ENCODE measurements at places on chromosomes 3 and 15. TPM values are rescaled to one million over a fixed set of nuclear protein-coding genes. Genes with fewer than 3 reads are reported as not detected.

DNA sequence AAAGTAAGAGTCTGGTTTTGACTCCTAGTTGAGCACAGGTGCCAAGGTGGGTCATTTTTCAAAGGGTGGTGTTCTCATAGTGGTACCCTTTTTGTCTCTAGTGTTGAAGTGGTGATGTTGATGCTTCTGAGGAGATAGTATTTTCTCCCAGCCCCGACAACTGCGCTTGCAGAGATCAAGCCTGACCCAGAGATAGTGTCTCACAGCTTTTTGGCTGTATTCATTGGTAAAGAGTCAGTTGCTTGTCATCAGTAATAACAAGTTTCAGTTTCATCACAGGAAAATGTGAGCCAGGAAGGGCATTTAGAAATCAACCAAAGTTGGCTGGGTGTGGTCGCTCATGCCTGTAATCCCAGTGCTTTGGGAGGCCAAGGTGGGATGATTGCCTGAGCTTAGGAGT, 139.3 kb downstream of the NFKBIZ start:
- no peak for DNase-seq

- no peak for DNase-seq
Measured at GRCh38 chr3:33363113-33363800, 76.9 kb downstream of the UBP1 start.

- DNase-seq = no peak
Measured at GRCh38 chr15:63358241-63359029, 23.2 kb downstream of the CA12 start.

GRCh38 chr3:125440559-125440955, 65.4 kb upstream of the ZNF148 start:
- DNase-seq = peak; percentile 12

- DNase-seq = no peak
Measured at GRCh38 chr15:65533057-65533756, 2.9 kb downstream of the HACD3 start.

- DNase-seq = no peak
Measured at GRCh38 chr3:67635257-67635656, 19.2 kb downstream of the SUCLG2 start.

GRCh38 chr15:59656897-59657634, at the start of gene GTF2A2:
Gene GTF2A2 (minus strand): TSS chr15:59657515. CDS start chr15:59652277, 5,238 bp downstream.
- DNase-seq = peak; percentile 98

DNA sequence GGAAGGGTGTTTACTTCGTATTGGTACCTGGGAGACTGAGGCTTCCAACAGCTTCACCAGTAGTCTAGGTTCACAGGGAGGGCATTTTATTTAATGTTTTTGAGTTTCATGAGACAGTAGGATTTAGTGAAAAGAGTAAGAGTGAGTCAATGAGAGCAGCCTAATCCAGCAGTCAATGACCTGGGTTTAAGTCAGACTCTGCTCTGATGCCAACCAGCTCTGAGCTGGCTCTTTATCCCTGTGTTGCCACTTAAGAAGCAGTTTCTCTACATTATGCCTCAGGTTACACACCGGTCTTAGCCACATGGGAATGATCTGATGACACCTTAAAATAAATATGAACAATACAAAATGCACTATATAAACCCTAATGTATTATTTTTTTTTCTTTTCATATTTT, 59.4 kb upstream of the KCNMB2 start:
- no peak for DNase-seq

DNA sequence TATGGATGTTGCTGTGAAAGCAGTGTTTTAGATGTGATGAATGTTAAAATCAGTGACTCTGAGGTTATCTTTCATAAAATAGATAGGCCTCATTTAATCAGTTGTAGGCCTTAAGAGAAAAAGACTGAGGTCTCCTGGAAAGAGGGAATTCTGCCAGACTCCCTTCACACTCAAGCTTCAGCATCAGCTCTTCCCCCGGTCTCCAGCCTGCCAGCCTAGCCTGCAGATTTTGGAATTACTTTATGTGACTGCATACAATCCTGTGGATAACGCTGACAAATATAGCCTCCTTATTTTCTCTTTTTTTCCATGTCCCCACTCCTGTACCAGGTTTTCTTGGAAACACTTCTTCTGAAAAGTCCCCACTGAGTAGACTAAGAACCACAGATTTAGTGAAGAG, 510.3 kb downstream of the GBE1 start:
- DNase-seq = no peak

DNA sequence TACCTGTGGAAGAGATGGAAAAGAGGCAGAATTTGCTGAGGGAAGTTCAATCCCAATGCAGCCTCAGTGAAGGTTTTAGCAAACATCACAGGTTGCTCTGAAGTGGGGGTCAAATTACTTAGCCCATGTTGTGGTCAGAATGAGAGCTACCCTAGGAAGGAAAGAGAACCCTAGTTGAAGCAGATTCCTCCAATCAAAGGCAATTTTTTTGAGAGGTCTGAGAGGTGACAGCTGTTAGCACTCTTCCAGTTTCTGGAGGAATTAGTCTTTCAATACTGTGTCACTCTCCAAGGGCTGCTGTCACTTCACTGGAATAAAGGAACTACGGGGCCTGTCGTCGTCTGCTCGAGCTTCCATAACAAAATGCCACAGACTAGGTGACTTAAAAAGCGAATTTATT, 584.2 kb upstream of the DPPA4 start:
- DNase-seq = peak; percentile 8

- peak; percentile 51 for DNase-seq
Measured at GRCh38 chr15:77819048-77819850, 186.5 kb upstream of the LINGO1 start.

DNA sequence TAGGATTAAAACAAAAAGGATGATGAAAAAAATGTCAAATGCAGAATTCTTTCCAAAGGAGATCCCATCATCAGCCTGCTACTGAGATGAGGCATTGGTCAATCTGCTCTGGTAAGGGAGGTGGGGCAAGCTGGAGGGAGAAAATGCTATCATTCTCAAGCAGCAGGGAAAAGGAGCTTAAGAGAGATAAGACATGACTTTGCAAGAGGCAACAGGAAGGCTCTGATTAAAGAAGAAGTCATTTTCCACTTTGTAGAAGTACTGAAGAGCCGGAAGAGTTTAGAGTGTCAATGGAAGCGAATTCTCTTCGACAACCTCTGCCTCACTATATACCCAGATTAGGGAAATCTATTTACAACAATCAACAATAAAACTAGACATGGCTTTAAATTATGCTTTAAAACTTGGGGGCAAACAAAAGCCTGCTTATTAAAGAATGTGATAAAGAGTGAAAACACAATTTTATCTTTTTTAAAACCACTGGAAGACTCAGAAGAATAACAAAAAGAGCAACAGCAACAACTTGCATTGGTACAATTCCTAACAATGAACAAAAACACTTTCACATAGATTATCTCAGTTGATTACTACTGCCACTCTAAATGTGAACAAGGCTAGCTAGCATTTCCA, 81.8 kb upstream of the NANOGP8 start:
- DNase-seq = no peak

GRCh38 chr3:193837347-193837827, 244.4 kb downstream of the OPA1 start:
- DNase-seq = no peak

- DNase-seq = no peak
Measured at GRCh38 chr15:99485153-99485961, 80.4 kb upstream of the MEF2A start.

- no peak for DNase-seq
Measured at GRCh38 chr3:16460886-16461285, 52.6 kb downstream of the RFTN1 start.

- no peak for DNase-seq
Measured at GRCh38 chr3:116165135-116165534, 280.2 kb downstream of the LSAMP start.

DNA sequence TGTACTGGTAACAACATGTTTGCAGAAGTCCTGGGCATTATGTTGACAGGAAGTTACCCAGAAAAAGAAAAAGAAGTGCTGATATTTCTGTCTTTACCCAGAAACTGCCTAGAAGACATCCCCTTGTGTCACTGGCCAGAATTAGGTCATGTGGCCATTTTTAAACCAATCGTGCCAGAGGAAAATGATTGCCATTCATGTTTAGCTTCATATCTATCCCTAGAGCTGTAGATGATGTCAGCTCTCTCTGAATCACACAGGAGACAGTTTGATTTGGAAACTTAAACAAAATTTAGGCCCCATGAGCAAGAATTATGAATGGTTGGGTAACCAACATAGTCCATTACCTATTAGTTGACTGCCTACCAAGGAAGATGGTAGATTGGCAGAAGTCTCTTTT, 8.9 kb upstream of the PLOD2 start:
- no peak for DNase-seq

DNA sequence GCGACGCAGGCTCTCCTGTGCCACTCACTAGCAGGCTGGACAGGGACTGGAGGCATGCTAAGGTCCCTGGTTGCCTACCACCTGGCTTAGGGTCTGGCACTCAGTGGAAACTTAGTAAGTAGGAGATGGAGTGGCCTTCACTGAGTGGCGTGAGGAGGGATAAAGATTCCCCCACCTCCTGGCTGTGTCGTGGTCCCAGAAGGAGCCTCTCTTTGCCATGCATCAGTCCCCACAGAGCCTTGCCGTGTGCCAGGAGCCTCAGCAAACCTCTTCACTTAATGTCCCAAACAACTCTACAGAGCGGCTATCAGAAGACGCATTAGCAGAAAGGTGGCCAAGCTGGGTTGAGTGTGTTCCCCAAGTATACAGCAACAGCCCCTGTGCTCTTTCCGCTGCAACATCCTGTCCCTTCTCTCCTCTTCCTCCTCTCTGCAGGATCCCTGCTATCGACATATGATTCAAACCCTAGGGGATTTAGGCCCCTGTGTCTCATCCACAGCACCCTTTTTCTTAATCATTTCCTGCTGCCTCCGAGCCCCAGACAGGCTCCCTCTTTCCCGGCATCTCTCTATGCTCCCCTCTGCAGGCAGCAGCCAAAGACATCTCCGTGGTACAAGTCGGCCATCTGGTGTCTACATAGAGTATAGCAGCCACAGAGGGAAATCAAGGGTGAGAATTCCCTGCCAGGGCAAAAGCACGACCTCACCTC, 66.7 kb downstream of the SLC6A1 start:
- DNase-seq = peak; percentile 80

GRCh38 chr15:65612949-65613744, 2.2 kb upstream of the INTS14 start:
- no peak for DNase-seq

DNA sequence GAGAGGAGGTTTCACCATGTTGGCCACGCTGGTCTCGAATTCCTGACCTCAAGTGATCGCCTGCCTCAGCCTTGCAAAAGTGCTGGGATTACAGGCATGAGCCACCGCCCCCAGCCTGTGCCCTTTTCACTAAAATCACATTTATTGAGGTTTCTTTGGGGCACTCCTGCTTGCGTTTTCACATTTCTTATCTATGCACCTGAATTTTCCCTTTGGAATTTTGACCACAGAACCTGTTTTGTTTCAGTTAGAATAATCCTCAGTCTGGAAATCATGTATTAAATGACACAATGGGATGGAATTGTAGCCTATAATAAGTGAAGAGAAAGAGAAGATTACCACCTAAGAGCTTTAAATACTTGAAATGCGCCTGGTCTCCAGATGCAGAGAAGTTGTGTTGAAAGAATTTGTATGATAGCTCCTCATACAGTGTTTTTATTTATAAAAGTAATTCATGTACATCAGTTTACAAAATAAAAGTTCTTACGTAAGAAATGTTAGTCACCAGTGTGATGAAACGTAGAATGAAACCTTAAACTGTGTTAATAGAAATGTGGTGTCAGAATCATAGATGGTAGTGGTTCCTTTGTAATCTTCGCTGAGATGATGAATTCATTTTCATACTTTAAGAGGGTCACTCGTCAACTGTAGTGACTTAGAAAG, 107.0 kb downstream of the TCF12 start:
- no peak for DNase-seq

- no peak for DNase-seq
Measured at GRCh38 chr15:56936929-56937328, 18.5 kb downstream of the TCF12 start.

- no peak for DNase-seq
Measured at GRCh38 chr15:30878515-30878914, 25.2 kb upstream of the FAN1 start.

Gene KNG1
- total RNA-seq = not detected

Gene ZNF619
- total RNA-seq = 8.4 TPM

Gene CNTN4
- total RNA-seq = 34.3 TPM

Gene SYNPR
- not detected for total RNA-seq

Gene ZNF774
- total RNA-seq = 4.9 TPM

Gene CP
- total RNA-seq = 5.2 TPM

Gene FSIP1
- total RNA-seq = 0.10 TPM

Gene LDHAL6B
- total RNA-seq = not detected

Gene ZDHHC23
- total RNA-seq = 4.7 TPM

Gene TASOR
- total RNA-seq = 134 TPM

All from tongue (tissue), 3 donors.